ENCODE measurements at places on chromosomes 6 and 20. TPM values are rescaled to one million over a fixed set of nuclear protein-coding genes. Genes with fewer than 3 reads are reported as not detected.

DNA sequence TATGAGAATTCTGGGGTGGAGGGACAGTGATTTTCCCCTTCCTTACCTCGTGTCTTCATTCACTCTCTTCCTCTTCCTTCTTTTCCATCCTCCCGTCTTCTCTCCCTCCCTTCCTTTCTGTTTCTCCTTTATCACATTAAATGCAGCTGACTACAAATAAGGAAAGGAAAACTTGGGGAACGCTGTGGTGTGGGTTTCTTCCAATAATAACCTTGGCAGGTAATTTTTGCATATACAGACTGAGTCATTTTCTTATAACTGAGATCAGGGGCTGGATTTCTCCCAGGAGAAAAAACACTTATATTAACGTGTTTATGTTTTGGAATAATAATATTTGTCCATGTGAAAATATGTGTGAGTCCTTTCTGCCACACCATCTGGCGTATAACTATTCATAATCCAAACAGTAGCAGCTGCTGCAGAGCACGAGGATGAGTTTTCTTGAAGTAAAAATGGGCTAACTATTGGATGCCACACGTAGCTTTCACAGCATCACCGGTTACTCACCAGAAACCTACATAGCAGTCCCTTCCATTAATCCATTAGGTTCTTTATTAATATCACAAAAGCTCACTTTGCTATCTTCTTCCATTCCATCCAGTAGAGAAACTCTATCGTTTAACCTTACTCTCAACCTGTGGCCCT lies 139.2 kb upstream of the SASH1 start:
- H3K4me1 ChIP-seq, result no peaks in the 10 kb centered on the region
- no peak overlapping the region for H3K4me3 ChIP-seq
- no peaks in the 10 kb centered on the region for H3K27me3 ChIP-seq
- H3K27ac ChIP-seq, result no peak overlapping the region
- no peak for DNase-seq

DNA sequence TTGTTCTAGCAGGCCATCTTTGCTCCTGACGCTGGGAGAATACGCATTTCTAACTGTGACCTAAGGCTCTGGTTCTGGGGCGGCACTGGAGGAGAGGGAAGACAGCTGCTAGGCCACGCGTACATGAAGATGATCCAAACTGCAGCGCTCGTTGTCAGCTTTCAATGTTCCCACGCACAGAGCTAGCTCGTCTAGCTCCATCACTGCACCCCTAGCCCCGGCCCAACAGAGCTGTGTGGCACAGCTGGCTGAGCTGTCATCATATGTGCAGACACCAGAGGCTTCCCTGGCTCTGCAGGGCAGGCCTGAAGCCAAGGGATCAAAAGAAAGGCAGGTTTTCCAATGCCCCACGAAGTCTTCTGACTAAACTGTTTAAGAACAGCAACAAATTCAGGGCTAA lies 124.7 kb downstream of the IRF4 start:
- no peak overlapping the region for H3K4me3 ChIP-seq
- no peaks in the 10 kb centered on the region for H3K36me3 ChIP-seq
- H3K27ac ChIP-seq, result no peak overlapping the region
- no peaks in the 10 kb centered on the region for H3K27me3 ChIP-seq
- DNase-seq, result no peak

DNA sequence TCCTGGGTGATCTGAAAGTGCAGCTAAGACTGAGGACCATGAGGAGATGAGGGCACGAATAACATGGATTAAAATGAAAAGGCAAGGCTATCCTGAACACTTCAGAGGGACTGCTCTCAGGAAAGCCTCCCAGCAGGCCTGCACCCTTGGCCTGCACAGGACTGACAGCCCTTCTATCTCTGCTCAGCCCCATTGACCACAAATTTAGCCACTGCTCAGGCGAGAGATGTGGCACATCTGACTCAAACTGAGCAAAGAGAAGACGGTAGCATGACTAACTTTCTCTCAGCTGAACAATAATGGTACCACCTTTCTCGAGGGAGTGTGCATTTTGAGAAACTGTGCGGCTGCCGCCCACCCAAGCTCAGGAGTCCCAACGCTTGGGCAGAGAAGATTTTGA lies 257.5 kb downstream of the ADGB start:
- H3K4me3 ChIP-seq, result no peak overlapping the region
- no peak for DNase-seq
- H3K36me3 ChIP-seq, result no peaks in the 10 kb centered on the region
- H3K27me3 ChIP-seq, result no peaks in the 10 kb centered on the region
- no peak overlapping the region for H3K27ac ChIP-seq

DNA sequence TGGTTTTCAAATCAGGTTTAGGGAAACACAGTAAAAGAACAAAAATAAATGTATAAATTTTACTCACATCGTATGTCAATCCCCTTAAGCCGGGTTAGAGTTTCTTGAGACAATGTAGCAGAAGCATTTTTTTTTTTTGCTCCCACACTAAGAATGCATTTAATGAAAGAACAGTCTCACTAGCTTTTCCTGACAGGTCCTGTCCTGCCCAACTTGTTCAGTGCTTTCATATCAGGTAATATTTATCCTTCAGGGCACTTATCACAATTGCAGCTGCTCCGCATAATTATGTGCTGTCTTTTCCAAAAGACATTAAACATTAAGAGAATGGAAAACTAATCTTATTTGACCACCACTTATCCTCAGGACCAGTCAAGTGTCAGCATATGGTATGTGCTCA lies 632.0 kb downstream of the HTR1B start:
- no peak for DNase-seq
- no peak overlapping the region for H3K27ac ChIP-seq

DNA sequence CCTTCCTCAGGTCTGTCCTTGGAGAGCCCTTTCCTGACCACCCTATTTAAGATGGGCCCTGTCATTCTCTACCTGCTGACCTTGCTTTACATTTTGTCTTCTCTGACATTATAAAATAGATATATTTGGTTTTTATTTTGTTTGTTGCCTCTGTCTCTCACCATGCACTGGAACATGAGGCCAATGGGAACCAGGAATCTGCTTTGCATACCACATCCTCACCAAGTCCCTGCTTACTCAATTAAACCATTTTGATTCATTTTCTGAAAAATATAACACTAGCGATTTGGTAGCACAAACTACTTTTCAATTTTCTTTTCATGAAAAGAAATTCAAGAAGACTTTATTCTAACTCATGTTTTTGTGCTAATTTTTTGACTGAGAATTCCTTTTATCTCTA lies 32.8 kb upstream of the POPDC3 start:
- no peaks in the 10 kb centered on the region for H3K36me3 ChIP-seq
- no peaks in the 10 kb centered on the region for H3K4me1 ChIP-seq
- no peak overlapping the region for H3K4me3 ChIP-seq
- H3K27ac ChIP-seq, result no peak overlapping the region
- H3K27me3 ChIP-seq, result no peaks in the 10 kb centered on the region

DNA sequence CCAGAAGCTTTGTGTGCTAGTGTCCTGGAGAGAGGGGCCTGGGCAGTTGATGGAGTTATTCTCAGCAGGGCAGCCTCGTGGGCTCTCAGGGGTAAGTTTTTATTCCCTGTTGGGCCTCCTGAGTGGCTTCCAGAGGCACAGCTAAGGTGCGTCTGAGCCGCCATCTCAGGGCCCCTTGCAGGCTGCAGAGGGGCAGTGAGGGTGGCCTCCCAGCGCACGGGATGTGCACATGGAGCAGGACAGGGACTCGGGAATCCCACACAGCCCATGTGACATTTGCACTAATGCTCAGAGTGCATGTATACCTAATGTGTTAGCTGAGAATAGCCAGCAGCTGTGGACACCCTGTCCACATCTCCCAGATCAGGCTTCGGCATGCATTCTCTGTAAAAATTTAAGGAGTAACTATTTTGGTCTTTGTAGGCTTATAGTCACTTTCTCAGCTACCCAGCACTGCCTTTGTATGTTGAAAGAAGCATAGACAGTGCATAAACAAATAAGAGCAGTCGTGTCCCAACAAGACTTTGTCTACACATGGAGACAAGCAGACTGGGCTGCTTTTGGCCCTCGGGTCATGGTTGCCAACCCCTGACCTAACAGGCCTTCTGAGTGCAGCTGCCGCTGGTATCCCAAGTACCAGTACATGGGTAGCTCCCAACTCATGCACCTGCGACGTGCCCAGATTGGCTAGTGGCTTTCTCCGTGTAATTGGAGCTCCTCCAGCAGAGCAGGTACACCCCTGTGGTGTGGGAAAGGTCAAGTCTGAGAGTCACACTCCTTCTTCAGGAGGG lies 18.6 kb upstream of the CST9L start:
- DNase-seq, result peak; percentile 15
- H3K36me3 ChIP-seq, result no peaks in the 10 kb centered on the region
- no peaks in the 10 kb centered on the region for H3K27me3 ChIP-seq
- H3K4me3 ChIP-seq, result no peak overlapping the region

DNA sequence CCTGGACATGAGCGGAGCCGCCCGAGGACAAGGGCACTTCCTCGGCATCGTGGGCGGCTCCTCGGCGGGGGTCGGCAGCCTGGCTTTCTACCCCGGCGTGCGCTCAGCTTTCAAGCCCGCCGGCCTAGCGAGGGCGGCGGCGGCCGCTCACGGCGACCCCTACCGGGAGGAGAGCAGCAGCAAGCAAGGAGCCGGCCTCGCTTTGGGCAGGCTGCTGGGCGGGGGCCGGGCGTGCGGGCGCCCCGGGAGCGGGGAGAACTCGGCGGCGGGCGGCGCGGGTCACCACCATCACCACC lies 6.7 kb downstream of the PRDM13 start:
- peak overlapping the region; percentile 47 for H3K4me3 ChIP-seq
- H3K27me3 ChIP-seq, result peaks cover 96% of the 10 kb centered on the region
- no peak overlapping the region for H3K27ac ChIP-seq
- peak; percentile 41 for DNase-seq
- H3K4me1 ChIP-seq, result peaks cover 12% of the 10 kb centered on the region

DNA sequence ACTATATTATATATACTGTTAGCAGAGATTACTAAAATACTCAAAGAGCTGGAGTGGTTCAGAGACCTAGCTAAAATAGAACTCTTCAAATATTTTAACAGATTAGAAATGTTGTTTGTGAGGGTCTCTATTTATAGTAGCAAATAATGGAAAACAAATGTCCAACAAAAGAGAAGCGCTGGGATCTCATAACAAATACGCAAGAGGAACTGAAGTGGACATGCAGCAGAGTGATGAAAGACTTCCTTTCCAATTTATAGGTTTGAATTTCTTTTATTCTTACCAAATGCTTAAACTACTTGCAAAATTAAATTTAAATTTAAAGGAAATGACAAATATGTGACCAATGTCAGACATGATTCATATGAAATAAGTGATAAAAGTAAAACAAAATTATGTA lies 49.9 kb downstream of the PIGU start:
- no peak for DNase-seq
- H3K27ac ChIP-seq, result no peak overlapping the region
- H3K27me3 ChIP-seq, result no peaks in the 10 kb centered on the region
- no peaks in the 10 kb centered on the region for H3K36me3 ChIP-seq
- peaks cover 2% of the 10 kb centered on the region for H3K4me1 ChIP-seq

DNA sequence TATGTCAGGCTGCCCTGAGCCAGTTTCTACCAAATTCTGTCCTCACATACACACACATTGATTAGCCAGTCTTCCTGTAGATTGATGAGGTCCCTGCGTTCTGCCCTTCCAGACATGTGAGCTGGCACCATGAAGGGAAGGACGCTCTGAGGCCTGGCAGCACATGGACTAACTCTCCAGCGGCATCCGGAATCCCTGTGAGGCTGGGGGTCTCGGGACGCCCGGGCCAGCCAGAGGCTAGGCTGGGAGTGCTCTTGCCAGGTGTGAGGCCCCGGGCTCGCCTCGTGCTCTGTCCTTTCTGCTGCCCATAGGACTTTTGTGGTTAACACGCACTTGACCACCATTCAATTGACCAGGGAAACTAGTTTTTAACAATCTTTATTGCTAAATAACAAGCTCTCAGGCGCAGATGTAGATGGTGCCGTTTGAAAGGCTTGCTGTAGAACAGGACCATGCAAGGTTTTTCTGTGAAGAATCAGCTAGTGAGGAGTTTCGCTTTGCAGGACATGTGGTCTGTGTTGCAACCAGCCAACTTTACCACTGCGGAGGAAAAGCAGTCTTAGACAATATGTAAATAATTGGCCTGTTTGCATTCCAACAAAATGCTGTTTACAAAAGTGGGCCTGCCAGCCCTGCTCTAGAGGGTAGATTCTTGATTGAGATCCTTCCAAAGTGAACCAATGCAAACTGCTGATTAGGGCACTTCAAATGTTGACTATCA lies 29.3 kb downstream of the FOXF2 start:
- no peaks in the 10 kb centered on the region for H3K4me1 ChIP-seq
- no peaks in the 10 kb centered on the region for H3K27me3 ChIP-seq
- H3K4me3 ChIP-seq, result no peak overlapping the region
- no peak overlapping the region for H3K27ac ChIP-seq
- DNase-seq, result no peak

- H3K27ac ChIP-seq, result peak overlapping the region; percentile 71
- H3K27me3 ChIP-seq, result no peaks in the 10 kb centered on the region
- DNase-seq, result peak; percentile 87
- H3K4me1 ChIP-seq, result peaks cover 10% of the 10 kb centered on the region
Observed at GRCh38 chr20:34525709-34526416, 9.6 kb downstream of the DYNLRB1 start.

DNA sequence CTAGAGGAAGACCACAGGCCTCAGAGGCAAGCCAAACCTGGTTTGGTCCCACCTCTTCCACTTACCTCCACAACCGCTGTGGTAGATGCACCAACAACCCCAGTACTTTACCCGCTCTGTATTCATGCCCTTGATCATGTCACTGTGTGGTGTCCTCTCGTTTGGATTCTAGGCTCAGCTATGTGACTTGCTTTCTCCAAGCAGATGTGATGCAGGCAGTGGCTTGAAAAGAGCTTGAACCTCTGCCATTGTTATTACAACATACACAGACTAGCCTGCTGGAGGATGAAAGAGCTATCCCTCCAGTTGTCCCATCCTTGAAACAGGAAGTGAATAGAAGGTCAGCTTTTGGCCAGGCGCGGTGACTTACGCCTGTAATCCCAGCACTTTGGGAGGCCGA lies 147.7 kb downstream of the ZNF217 start:
- H3K27me3 ChIP-seq, result no peaks in the 10 kb centered on the region
- DNase-seq, result no peak
- H3K4me3 ChIP-seq, result no peak overlapping the region
- no peaks in the 10 kb centered on the region for H3K4me1 ChIP-seq
- no peaks in the 10 kb centered on the region for H3K36me3 ChIP-seq

DNA sequence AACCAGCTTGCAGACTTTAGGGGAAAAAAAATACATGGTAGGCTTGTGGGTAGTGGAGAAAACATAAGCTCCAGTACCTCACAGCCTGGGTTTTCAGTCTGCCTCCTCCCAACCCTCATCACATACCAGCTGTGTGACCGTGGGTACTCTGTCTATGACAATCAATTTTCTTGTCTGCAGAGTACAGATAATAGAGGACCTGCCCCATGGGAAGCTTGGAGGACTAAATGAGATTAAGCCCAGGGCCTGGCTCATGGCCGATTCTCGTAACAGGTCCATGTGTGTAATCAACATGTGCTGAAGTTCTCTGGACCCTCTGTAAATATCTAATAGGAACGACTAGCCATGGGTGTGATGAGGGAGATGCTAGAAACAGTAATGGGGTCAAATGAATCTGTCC lies 34.0 kb downstream of the NT5E start:
- H3K27ac ChIP-seq, result no peak overlapping the region
- no peak overlapping the region for H3K4me3 ChIP-seq
- H3K36me3 ChIP-seq, result no peaks in the 10 kb centered on the region
- H3K4me1 ChIP-seq, result no peaks in the 10 kb centered on the region

The PSORS1C2 gene
- not detected for total RNA-seq

The MEP1A gene
- 38.0 TPM for total RNA-seq

The IL17F gene
- not detected for total RNA-seq

The EPHA7 gene
- total RNA-seq, result 1.3 TPM

The C6orf163 gene
- 1.1 TPM for total RNA-seq

The SYTL3 gene
- total RNA-seq, result 3.1 TPM

The ESR1 gene
- 0.37 TPM for total RNA-seq

The MTFR2 gene
- total RNA-seq, result 9.8 TPM

The GGTLC1 gene
- 0.27 TPM for total RNA-seq

The BTN1A1 gene
- not detected for total RNA-seq

The ABHD16A gene
- total RNA-seq, result 56.8 TPM

The HINT3 gene
- total RNA-seq, result 17.1 TPM

The AIF1 gene
- 5.0 TPM for total RNA-seq

The TREM1 gene
- total RNA-seq, result not detected
